ENCODE measurements at places on chromosomes 4 and X.

GRCh38 chrX:112961981-112962380 lies 121.3 kb upstream of the AMOT start:
- no peak for DNase-seq

GRCh38 chrX:133516686-133517085 lies 101.4 kb upstream of the GPC4 start:
- no peak for DNase-seq

- no peak for DNase-seq
These were observed 13.6 kb downstream of the AMTN start for GRCh38 chr4:70531981-70532380.

DNA sequence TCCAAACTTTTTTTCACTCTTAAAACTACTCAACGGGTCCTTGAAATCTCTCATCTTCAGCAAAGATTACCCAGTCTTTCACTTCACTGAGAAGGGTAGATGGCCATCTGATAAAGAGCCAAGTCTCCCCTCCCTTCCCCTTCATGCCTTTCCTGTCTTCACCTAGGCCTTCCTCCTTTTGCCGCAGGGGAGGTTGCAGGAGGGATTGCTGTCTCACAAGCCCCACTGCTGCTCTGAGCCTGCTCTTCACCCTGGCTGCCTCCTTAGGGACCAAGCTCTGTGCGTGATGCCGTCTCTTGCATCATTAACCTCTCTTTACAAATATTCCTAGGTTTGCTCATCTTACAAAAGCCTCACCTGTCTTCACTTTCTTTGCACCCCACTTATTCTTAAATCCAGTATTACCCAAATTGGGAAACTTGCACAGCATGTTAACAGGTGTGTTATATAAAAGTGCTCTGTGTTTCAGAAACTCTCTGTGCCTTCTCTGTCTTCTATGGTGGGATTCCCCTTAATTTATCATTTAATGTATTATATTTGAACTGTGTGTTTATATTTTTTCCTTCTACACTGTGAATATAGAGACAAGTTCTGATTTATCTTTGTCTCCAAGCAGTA lies 3.8 kb downstream of the ZFX start:
- DNase-seq = no peak

DNA sequence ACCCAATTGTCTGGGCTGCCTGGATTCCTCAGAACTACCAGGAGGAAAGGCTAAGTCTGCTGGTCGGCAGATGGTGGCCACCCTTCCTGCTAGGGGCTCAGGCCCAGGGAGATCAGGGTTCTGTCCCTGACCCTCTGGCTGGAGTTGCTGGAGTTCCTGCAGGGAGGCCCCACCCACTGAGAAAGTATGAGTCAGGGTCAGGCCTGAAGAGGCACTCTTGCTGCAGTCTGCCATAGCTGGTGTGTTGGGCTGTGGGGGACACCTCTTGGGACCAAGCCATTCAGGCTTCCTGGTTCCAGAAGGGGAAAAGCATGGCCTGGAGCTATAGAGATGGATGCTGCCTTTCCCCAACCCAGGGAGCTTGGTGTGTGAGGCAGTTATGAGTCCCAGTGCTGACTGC lies 40.4 kb upstream of the PCDH18 start:
- no peak for DNase-seq

Data from putamen (tissue), 1 donor.